ENCODE measurements at places on chromosomes 3 and 15.
A peak's percentile ranks its signal among the peaks of the same experiment; 100 is the strongest.

- no peak for DNase-seq
Observed at GRCh38 chr3:121796970-121797369, 37.9 kb downstream of the IQCB1 start.

DNA sequence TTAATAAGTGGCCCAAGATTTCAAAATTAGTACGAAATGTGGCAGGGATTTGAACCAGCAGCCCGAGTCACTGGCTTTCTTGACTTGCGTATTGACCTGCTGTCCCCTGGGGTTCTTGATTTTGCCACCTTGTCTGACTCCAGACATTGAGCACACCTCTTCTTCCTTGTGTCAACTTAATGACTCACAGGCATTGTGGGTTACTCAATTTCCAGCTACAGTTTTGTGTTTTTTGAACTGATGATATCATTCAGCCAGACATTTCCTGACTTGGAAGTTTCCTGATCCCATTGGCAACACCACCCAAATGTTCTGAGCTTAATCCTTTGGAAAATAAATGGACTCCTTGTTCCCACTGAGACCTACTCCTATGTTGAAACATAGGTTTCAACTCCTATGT, 64.2 kb downstream of the MOBP start:
- DNase-seq = peak; percentile 84

DNA sequence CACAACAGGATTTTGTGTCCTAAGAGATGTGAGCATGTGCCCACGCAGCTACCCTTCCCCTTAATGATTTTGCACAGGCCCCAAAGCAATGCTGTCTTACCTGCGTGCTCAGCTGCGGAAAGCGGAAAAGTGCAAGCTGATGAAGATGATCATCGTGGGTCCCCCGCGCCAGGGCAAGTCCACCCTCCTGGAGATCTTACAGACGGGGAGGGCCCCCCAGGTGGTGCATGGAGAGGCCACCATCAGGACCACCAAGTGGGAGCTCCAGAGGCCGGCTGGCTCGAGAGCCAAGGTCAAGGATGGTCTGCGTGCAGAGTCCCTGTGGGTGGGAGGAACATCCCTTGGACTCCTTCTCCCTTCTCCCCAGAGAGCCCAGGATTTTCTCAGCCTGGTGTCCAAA, 103.1 kb downstream of the LRRK1 start:
- no peak for DNase-seq

GRCh38 chr3:43013743-43014155, 34.6 kb downstream of the GASK1A start:
- DNase-seq = no peak

Data from mammary epithelial cell (primary cell).